AG04450 (cell line): ENCODE measurements at places on chromosomes 3 and 15.

DNA sequence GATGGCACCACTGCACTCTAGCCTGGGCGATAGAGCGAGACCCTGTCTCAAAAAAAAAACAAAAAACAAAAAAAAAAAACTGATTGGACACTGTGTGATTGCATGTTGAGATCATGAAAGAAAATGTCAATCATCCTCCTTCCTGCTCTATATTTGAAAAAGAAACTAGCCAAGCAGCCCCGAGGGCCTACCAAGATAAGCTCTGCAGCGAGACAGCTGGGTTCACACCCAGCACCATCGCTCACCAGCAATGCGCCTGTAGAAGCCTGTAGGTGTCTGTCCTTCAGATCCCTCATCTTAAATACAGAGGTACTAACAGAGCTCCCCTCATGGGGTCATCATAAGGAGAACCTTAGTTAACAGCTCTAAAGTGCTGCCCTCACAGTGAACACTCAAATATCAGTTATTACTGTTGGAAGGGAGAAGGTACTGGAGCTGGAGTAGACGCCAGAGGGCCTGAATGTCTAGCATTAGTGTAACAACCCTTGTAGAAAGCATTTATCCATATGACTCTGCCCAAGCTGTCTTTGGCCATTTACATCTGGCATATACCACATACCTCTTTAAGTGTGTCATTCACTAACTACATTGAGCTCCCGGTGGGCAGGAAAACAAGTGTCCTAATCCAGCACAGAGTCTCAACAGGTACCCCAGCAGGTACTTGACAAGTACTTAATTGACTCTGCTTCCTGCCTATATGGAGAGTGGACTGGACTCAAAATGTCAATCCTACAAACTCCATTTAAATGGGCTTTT lies 22.9 kb downstream of the MYLK start:
- DNase-seq: no peak

DNA sequence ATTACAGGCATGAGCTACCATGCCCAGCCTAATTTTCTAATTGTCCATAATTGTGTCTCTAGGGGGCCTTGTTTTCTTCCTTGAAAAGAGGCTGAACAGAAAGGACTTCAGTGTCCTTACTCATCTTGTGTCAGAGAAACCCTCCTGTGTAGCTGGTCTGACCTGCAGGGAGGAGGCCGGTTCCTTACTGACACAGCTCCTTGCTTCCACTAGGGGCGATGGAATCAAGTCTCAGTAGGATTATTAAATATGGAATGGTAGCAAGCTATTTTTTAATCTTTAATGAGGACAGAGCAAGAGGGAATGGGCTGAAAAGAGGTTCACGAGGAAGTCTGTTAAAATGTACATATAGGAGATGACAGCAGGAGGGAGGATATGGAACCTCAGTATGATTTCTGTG lies 8.6 kb downstream of the LPCAT4 start:
- DNase-seq: no peak

- DNase-seq: no peak
These were observed 3.5 kb downstream of the PTH1R start for GRCh38 chr3:46880884-46881595.

- DNase-seq: no peak
These were observed 496.5 kb upstream of the TBL1XR1 start for GRCh38 chr3:177693616-177694264.

GRCh38 chr3:181721046-181721875 lies 9.5 kb downstream of the SOX2 start:
- DNase-seq: no peak

GRCh38 chr3:165624761-165625160 lies 212.5 kb downstream of the BCHE start:
- no peak for DNase-seq

- DNase-seq: no peak
These were observed 428.5 kb upstream of the PROK2 start for GRCh38 chr3:72213296-72214065.

GRCh38 chr3:58858126-58858525 lies 191.6 kb upstream of the FAM3D start:
- no peak for DNase-seq

DNA sequence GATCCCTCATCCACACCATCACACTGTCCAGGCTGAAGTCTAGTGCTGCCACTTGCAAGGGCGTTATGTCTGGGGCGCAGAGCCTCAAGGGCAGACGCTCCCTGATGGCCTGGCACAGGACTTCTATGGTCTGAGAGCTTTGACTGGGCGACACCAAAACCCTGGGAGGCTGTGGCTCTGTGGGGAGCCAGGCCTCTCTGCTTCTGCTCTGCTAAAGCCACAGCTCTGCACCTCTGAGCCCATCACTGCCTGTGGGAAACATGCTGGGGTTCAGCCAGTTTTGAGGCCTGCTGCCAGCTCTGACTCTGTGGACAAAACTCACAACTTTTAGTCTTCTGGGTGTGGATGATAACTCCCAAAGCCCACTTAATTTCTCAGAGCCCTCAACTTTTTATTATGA lies 6.3 kb upstream of the LCTL start:
- no peak for DNase-seq

DNA sequence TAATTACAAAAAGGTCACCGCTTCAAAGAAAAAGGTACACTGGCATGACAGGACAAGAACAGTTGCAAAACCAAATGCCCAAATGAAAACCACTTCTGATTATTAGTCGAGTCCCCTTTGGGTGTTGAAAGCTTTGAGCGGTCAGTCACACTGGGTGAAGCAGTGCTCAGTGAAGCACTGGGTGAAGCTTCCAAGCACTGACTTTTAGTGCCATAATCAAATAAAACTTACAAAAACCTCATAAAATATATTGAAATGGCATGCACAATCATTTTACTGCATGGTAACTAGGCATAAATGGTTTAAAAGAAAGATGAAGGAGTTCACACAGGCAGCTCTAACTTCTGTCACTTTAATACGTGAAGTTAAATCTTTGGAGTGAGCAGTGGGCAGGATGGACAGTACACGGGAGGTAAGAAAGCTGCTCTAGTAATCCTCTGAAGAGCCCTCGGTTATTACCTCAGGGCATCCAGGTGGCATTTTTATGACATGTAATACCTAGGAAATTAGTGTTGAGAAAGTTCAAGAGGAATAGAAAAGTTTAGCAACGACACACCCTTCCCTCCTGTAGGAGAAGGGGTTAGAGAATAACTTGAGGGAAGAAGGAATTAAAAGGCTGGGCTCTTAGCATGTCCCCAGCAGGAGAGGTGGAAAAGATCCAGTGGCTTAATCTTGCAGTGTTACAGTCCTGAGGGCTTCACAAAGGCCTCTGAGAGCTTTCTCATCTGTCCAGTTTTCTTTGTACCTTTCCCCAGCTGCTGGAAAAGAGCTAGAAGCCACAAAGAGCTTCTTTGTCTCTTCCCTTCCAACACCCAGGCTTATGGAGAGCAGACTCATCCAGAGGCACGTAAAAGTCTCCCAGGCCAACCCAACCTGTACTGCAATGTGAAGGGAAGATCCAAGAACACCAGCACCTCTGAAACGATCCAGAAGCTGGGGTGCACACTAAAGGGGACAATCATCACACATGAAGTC lies 64.9 kb upstream of the MYO5C start:
- DNase-seq: no peak

GRCh38 chr15:34847598-34847997 lies 52.2 kb upstream of the ACTC1 start:
- DNase-seq: no peak

DNA sequence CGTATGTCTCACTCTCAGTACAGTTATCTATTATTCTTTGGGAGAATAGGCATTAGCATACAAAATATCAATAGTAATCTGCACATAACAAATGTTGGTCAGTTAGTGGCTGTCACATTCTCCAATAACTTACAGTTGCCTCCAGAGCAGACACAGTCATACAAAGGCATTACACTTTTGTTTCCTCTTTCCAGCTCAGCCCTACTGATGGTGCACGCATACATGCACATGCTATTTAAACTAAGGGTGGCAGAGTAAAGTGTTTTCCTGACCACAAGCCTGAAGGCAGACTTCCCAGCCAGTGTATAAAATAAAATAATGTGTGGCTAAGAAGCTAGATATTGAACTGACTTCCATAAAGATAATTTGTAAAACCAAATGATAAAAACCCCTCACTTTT lies 47.6 kb downstream of the PHLDB2 start:
- no peak for DNase-seq

DNA sequence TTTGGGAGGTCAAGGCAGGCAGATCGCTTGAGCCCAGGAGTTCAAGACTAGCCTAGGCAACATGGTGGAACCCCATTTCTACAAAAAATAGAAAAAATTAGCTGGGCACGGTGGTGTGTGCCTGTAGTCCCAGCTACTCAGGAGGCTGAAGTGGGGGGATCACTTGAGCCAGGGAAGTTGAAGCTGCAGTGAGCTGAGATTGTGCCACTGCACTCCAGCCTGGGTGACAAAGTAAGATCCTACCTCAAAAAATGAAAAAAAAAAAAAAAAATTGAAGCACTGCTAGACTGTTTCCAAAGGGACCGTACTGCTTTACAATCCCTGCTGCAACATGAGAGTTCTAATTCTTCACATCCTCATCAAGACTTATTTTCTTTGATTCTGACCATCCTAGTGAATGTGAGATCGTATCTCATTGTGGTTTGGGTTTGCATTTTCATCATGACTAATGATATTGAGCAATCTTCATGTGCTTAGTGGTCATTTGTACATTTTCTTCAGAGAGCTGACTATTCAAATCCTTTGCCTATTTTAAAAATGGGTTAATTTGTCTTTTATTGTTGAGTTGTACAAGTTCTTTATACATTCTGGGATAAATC lies 10.8 kb downstream of the CMTM8 start:
- peak; percentile 42 for DNase-seq

DNA sequence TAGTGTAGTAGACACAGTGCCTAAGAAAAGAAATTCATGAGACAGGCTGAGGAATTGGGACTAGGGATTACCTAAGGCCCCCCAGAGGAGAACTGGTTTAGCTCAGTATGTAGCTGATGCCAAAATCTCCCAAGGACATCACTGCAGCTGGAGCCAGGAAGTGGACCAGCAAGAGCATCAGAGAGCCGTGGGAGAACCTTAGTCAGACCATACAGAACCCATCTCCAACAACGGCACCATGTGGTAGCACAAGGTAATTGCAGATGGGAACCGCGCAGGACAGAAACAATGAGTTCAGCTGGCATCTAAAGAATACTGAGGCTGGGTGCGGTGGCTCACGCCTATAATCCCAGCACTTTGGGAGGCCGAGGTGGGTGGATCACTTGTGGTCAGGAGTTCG lies 81.7 kb downstream of the WNT5A start:
- DNase-seq: no peak

DNA sequence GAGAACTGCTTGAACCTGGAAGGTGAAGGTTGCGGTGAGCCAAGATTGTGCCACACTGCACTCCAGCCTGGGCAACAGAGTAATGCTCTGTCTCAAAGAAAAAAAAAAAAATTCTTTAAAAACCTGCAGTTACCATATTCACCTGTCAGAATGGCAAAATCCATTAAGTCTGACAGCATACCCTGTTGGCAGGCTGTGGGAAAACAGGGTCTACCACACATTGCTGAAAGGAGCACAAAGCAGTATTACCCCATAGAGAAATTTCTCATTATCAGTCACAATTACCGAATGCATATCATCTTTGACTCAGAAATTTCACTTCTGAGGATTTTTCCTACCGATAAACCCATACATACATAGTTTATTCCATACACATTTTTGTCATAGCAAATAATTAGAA lies 264.1 kb upstream of the SLCO3A1 start:
- DNase-seq: no peak
